ENCODE measurements at places on chromosomes 2 and 18.

- DNase-seq, result no peak
Observed at GRCh38 chr2:54773838-54774237, 50.4 kb downstream of the EML6 start.

- no peak for DNase-seq
Observed at GRCh38 chr2:129393816-129394215, 585.6 kb upstream of the RAB6C start.

DNA sequence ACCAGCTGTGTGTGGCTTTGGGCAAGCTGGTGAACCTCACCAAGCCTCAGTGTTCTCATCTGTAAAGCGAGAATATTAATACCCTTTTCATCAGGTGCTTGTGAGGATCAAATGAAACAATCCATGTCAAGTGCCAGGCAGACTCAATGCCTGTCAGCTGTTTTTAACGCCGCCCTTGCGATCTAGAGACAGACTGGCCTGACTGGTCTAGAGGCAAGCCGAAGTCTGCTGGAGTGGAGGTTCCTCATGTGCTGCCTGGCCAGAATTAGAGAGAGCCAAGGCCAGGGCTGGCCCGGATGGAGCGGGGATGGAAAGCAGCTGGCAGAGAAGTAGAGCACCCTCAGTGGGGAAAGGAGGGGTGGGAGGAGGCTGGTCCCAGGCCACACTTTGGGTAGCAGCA lies 74.5 kb upstream of the B3GNT7 start:
- no peak for DNase-seq

DNA sequence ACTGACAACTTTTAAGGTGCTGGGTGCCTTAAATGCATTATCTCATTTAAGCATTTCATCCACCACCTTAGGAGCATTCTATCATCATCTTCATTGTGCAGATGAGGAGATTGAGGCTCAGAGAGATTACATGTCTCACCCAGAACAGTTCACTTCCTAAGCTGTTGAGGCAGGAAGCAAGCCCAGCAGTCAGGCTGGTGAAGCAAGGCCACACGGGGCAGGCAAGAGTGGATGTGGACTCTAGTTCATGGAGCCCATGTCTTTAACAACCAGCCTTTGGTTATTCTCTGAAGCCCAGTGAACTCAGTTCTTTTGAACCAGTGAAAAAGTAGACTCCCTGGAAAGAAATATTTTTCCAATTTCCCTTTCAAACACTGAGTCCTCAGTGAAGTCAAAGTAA lies 294.8 kb upstream of the MGAT5 start:
- DNase-seq, result no peak

DNA sequence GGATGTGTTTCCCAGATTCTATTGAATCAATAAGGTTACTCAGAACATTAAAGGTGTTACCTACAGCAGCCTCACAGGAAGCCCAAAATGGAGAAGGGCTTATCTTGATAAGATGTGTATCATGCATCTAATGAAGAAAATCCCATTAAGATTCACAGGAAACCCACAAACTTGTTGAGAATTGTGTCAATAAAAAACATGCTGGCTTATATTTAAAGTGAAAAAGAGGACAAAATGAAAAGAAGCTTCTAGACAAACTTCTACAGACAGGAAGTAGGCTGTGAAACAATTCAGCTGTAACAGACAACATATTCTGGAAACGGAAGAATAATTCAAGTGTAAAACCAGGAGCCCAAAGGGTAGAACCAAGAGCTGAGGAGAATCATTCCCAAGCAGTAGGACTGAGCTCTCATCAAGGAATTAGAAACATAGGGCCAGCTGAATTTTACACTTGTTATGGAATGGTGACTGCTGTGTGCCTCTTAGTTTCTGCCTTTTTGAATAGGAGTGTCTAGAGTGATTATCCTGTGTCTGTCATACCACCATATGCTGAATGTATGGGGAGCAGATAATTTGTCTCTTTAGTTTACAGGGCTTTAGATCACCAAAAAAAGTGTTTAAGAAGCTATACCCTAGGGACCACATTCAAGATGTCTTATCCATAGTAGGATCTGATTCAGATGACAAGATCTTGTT lies 9.6 kb downstream of the IMMT start:
- DNase-seq, result no peak

DNA sequence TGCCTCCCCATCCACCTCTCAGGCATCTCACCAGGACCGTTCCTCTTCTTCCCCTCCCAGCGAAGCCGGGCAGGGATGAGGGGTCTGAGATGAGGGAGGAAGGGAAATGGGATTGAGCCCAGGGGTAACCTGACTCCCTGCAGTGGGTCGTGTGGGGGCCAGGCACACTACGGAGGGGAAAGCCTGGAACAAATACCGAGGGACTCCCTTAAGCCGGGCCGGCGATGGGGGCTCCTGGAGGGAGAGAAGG lies 250 bp upstream of the SPEG start:
- no peak for DNase-seq
